ENCODE measurements at places on chromosomes 7 and 10.

GRCh38 chr7:23893942-23894891 is 184.2 kb downstream of the STK31 start:
- no peak for DNase-seq

DNA sequence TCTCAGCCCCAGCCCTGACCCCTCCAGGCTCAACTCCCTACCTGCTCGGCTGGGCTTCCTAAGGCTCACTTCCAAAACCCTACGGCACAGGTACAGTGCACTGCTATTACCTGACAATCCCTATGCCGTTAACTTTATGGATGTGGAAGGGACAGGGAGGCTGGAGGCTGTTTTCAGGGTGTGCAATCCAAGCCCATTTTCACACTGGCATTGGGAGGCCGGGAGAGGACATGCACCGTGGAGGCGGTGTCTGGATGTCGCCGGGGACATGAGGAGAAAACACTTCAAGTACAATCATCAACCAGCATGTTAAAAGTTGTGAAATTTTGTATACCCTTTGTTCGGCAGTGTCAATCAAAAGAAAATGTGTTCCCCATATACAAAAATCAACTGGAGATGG is 80.1 kb downstream of the MAD1L1 start:
- DNase-seq = no peak

- DNase-seq = no peak
These were observed 169.2 kb downstream of the SUGCT start for GRCh38 chr7:40303996-40304395.

- DNase-seq = no peak
These were observed 625 bp downstream of the RP9 start for GRCh38 chr7:33108554-33109004.

DNA sequence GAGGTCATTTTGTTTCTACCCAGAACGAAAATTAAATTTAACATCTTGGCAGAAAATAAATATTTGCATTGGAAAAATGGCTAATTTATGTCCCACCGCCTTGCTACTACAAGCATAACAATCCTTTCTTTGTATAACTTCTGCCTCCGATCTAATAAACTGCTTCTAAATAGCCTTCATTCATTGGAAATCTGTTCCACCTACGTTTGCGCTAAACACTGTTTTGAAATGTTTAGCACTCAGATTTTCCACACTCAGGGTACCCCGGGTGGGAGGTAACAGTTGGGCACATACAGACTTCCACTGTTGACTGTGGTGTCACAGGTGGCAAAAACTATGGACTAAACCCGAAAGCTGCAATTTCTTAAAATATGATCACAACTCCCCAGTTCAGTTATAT is 96.4 kb downstream of the FGFR2 start:
- DNase-seq = no peak

GRCh38 chr7:139016931-139017511 is 18.8 kb downstream of the ZC3HAV1L start:
- peak; percentile 45 for DNase-seq

GRCh38 chr7:25171071-25171470 is 46.0 kb upstream of the CYCS start:
- no peak for DNase-seq

DNA sequence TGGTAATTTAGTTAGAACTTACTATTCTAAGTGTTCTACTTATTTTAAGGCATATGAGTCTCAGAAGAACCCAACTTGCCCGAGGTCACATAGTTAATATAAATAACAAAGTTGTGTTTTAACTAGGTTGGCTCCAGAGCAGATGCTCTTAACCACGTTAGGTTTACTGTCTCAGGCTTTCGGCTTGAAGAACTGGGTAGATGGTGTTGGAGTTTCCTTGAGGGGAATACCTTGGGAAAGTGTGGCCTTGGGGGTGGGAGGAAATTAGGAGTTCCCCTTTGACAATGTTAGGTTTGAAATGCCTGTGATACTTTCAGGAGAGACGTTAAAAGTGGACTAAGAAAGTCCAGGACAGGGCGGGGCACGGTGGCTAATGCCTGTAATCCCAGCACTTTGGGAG is 9.6 kb downstream of the ZNF398 start:
- DNase-seq = no peak

DNA sequence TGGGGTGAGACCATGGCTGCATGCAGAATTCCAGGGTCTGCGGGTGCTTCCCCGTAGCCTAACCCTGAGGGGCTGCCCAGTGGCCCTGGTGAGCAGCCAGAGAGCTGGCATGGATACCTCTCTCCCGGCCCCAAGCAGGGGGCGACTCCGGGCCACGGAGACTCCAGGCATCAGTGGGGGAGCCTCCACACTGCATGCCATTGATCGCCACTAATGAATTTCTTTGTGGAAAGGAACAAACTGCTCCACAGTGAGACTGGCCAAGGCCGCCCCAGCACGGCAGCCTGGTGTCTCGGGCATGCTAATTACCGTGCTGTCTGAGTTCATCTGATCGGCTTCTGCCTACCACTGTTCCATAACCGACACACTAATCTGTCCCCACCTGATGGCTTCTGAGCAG is 184.4 kb downstream of the GRID1 start:
- DNase-seq = no peak

GRCh38 chr7:24727154-24728120 is 29.8 kb downstream of the GSDME start:
- no peak for DNase-seq

DNA sequence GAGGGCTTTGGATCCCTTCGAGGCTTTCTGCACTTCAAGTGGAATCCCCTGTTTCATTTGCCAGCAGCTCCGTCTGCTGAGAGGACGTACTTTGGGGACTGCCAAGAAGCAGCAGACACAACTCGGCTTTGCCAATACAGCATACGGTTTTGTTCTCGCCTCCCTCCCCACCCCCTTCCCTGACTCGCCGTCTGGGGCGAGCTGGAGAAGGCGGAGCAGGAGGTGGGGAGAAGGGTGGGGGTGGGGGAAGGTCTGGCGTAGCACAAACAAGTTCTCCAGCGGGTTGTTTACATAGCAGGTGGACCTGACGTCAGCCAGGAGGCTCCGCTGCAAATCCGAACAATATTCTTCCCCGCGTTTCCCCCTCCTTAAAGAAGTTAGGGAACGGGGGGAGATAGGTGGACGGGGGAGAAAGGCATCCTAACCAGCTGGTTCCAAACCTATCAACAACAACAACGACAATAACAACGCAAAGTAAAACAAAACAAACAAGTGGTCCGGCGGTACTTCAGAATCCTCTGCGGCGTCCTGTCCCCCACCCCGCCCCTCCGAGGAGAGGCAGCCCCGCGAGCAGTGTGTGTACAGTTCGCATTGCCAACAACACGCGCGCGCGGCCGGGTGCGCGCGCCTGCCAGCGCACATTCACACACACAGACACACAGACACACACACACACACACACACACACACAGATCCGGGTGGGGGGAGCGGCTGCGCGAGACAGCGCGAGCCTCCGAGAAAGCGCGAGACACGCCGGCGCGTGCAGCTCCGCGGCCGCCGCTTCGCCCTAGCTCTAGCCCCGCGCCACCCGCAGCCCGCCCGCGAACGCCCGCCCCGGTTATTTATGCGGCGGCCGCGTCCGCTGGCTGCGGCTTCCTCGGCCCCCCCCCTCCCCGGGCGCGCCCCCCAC is 167.0 kb upstream of the PPP1R3A start:
- DNase-seq = peak; percentile 28

DNA sequence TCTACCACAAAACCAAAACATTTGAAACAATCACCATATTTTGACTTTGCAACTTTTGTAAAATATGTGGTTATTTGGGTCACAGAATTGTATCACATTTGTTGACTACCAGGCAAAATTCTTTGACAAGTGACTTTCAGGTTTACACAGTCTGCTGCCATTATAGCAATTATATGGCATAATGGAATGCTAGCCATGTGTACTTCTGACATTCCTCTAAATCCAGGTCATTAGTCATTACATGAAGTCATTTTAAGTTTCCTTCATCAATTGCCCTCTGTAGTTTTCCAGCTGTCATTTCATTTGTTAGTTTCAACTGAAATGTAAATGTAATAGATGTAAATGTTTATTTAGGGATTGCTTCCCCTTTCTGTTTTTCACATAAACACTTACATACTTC is 137.5 kb downstream of the IMMP2L start:
- DNase-seq = no peak

GRCh38 chr7:2761801-2762497 is 73.9 kb downstream of the AMZ1 start:
- DNase-seq = no peak

- no peak for DNase-seq
These were observed 46.0 kb downstream of the VOPP1 start for GRCh38 chr7:55526329-55526728.

GRCh38 chr7:36514289-36515243 is 124.9 kb downstream of the ANLN start:
- DNase-seq = no peak

- no peak for DNase-seq
These were observed 13.5 kb upstream of the ENTPD1 start for GRCh38 chr10:95742485-95742884.

- no peak for DNase-seq
These were observed 24.6 kb upstream of the BAMBI start for GRCh38 chr10:28652703-28653102.

DNA sequence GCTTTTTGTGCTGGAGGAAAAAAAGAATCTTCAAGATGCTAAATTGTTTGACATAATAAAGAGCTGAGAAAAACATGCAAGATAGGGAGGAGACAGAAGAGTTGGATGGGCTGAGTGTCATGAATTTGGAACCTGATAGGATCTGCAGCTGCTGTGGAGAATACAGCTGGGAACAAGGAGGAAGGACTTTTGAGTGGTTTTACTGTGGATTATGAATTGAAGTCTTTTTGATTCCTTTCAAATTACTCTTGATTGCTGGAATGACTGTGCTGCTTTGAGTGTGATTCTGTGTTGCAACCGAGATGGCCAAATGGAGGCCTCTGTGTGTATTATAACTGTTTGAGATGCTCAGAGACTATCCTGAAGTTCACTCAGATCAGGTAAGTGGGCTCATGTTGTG is 4.0 kb downstream of the EFCAB10 start:
- DNase-seq = no peak

GRCh38 chr7:157269341-157270059 is 67.3 kb upstream of the DNAJB6 start:
- no peak for DNase-seq

DNA sequence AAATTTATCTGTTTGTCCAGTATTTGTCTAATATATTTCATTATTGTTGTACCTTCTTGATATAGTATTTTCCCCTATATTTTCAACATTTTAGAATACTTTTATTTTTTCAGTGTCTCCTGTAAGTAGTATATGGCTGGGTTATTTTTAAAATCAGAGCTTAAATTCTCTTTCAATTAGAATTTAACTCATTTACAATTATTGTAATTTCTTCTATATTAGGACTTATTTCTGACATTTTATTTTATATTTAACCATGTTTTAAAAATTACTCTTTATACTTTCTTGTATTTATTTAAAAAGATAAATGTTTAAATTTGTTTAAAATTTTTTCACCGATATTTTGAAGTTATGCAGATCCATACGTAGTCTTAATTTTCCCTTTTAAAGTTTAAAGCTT is 220.0 kb upstream of the NPVF start:
- DNase-seq = no peak

DNA sequence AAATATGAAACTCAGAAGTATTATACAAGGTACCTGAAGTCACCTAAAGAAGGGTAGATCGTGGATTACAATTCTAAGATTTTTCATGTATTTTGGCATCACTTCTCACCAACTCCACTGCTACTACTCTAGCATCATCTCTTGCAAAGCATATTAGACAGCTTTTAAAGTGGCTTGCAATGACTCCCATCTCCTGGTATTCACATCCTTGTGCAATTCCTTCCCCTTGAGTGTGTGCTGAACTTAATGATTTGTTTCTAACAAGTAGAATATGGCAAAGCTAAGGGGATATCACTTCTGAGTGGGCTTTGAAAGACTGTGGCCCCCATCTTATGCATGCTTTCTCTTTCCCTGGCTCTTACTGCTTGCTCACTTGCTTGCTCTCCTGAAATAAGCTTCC is 280.2 kb downstream of the SNX13 start:
- no peak for DNase-seq

DNA sequence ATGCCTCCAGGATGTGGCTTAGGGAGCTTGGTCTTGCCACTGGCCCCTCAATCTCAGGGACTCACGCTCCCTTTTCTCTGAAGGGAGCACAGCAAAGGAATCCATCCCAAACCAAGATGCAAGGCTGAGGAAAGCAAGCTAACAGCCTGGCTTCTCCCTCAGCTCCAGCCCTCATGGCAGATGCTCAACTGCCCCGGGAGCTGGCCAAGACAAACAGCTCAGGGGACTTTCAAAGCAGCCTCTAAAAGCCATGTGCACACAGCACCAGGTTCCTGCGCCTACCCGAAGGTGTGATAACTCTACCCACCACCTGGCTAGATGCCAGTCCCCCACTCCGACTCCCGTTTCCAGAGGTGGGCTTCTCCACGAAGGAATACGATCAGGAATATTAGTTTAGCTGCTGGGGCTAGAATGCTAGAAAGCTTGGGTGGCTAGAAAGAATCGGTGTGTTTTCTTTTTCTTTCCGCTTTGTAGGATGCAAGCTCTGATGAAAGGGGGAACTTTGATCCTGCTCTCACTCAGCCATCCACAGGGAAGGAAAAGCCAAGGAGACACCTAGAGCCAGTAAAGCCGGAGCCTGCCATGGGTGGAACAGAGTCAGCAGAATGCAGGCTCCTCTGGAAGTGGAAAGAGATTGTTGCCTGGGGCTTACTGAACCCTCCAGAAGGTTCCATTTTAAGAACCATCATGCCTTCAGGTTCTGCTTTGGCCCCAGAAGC is 89.0 kb upstream of the FGFR2 start:
- DNase-seq = no peak

DNA sequence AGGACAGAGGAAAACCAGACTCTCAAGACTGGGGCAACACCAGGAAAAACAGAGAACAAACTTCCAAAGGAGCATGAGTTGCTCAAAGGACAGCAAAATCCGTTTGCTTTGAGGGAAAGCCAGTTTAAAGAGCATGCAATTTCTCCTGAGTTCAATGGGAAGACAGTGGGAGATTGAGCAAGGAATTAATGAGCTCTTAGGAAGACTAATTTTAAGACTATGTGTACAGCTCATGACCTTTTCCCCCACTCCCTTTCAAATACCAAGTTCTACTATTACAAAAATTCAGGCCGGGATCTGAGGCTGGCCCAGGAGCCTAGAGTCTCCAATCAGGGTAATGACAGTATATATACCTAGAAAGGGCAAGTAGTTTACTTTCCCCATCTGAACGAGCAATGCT is 79.2 kb downstream of the EPDR1 start:
- no peak for DNase-seq

- no peak for DNase-seq
These were observed 8.4 kb downstream of the GOLGA7B start for GRCh38 chr10:97858001-97858439.

- DNase-seq = no peak
These were observed at the start of gene DNAH11 for GRCh38 chr7:21542891-21543527. TSS of gene DNAH11 (plus strand) at chr7:21543039. CDS start at chr7:21543246, 207 bp downstream.

DNA sequence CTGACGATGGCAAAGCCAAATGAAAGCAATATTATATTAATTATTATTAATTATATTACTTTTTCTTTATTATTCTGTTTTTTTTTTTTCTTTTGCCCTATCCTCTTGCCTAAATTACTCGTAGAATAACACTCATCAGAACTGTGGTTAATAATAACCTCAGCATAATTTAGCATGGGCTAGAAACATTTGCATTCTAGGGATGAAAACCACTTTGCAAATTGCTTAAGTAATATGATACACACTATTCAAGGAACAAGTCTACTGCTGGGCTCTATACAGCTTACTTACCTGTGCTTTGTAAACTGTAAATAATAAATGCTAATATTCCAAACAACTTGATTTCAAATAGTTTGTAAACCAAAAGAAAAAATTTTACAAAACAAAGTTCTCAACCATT is 375.8 kb downstream of the HGF start:
- no peak for DNase-seq

GRCh38 chr10:6020826-6021225 is 41.3 kb downstream of the IL2RA start:
- no peak for DNase-seq
